Midbrain (tissue), 1 donor: ENCODE measurements at places on chromosomes 16 and 17.
A peak's percentile ranks its signal among the peaks of the same experiment; 100 is the strongest.

DNA sequence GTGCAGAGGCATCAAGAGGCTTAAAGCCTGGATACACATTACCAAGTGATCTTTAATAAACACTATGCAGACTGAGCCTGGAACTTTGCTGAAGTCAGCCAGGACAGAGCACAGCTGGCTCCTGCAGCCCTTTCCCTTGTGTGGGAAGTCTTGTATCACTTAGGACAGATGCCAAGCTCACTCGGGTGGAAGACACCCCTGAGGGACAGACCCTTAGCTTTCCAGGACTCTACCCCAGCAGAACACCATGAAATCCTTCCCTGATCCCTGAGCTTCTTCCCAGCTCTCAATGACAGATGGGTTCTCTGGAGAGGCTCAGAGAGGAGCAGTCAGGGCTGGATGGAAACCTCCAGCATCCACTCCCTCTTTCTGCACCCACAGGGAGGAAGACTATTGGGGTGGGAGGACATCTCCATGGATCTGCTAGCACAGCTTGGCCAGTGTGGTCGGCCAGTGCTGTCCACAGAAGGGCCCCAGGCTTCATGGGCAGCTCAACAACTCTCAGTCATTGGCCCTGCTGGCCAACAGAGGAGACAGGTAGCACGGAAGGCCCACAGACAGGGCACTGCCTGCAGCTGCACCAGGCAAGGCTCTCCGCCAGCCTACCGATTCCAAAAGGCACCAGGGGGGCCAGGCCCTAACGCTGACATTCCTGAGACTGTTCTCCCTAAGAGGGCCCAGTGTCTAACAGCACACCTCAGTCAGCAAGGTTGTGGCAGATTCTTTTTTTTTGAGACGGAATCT lies 15.9 kb downstream of the RAB5C start:
- no peak for DNase-seq

GRCh38 chr17:4206962-4207361 lies 56.8 kb downstream of the ANKFY1 start:
- DNase-seq, result no peak

DNA sequence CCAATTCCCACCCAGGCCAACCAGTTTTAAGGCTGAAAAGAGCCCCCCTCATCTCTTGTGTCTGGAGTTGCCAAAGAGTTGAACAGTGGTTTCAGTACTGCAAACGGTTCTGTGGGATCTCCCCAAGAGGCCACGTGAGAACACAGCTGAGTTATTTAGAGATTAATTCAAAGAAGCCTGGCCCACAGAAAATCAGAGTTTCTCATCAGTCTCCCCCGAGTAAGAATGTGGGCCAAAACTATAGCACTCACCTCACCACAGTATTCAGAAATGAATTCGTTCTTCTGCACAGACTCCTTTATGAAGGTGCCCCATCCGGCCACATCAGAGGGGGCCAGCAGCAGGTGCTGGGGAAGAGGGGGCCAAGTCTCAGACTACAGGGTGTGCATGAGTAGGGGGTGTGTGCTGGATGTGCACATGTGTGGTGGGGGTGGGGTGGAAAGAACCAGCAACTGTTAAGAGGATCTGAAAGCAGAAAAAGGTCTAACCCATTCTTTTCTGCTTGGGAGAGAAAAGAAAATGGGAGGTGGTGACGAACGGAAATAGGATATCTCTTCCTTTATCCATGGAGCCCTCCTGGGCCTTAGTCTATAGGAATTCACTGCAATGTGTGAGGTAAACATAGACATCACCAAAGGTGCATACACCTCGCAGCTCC lies 22.6 kb downstream of the CNTNAP1 start:
- no peak for DNase-seq

GRCh38 chr16:55539049-55539448 lies 27.4 kb upstream of the CAPNS2 start:
- DNase-seq, result no peak

- peak; percentile 16 for DNase-seq
Observed at GRCh38 chr17:75352079-75352569, 53.4 kb downstream of the GRB2 start.

DNA sequence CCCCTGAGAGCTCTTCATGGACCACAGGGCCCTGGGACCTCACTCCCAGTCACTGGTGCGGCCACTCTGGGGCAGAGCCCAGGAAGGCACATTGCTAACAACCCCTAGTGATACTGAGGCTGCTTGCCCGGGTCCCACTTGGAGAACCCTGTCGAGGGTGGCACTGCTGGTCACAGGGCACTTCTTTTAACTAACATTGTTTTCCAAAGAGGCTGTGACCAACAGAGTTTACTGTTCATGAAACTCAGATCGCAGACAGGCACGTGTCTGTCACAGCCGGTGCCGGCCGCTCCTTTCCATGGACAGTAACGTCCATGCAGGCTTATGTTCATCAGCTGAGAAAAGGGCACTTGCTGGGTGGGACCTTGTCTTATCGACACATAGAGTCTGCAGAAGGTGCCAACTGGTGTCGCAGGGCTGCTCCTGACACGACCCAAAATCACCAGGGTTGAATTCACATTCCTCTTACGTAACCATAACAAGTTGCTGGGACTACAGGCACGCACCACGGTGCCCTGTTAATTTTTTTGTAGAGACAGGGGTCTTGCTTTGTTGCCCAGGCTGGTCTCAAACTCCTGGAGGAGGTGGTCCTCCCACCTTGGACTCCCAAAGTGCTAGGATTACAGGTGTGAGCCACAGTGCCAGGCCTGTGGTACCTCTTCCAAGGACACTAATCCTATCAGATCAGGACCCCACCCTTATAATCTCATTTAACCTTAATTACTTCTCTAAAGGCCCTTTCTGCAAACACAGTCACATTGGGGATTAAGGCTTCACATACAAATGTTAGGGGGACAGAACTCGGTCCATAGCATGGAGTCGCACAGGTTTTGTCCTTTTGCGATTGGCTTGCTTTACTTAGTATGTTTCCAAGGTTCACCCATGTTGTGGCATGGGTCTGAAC lies 1.2 kb upstream of the ZC3H18 start:
- DNase-seq, result no peak

- DNase-seq, result peak; percentile 28
Observed at GRCh38 chr17:64411999-64412771, 21.5 kb upstream of the PECAM1 start.

GRCh38 chr16:51733181-51733580 lies 582.1 kb upstream of the SALL1 start:
- no peak for DNase-seq

DNA sequence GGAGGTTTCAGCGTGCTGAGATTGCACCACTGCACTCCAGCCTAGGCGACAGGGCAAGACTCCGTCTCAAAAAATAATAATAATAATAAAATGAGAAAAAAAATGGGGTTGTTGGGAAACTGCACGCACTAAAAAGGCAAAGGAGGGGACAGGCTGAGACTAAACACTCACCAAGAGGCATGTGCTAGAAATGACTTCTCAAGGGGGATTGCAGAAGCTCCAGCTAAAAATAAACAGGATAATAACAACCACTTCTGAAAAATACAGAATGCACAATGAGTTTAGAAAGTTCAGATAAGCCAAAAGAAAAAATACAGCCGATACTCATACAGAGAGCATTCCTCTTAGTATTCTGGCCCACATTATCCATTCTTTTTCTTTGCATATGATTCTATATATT lies 15.1 kb upstream of the TIMP2 start:
- no peak for DNase-seq

- no peak for DNase-seq
Observed at GRCh38 chr17:31156326-31156725, 61.5 kb downstream of the NF1 start.

GRCh38 chr16:66406534-66407221 lies 20.4 kb upstream of the BEAN1 start:
- DNase-seq, result peak; percentile 80

- no peak for DNase-seq
Observed at GRCh38 chr16:87694441-87695125, 71.2 kb downstream of the KLHDC4 start.

- DNase-seq, result no peak
Observed at GRCh38 chr16:78494674-78495073, 395.2 kb downstream of the WWOX start.

DNA sequence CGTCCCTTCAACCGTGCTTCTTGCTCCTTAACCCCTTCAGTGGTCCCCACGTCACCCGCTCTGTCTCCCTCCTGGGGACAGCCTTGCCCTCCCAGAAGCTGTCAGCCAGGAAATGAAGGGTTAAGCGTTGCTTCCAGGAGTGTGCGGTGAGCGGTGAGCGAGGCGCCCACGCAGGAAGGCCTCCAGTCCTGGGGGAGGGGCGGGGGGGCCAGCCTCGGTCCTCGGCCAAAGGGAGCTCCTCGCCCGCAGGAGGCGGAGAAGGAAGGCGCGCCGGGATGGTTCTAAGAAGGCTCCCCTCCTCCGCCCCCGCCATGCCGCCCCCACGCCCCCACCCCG lies 2.3 kb downstream of the RBFOX3 start:
- no peak for DNase-seq

GRCh38 chr17:65627108-65627507 lies 65.7 kb upstream of the AXIN2 start:
- no peak for DNase-seq

GRCh38 chr16:81694494-81695280 lies 84.4 kb upstream of the PLCG2 start:
- DNase-seq, result peak; percentile 36

DNA sequence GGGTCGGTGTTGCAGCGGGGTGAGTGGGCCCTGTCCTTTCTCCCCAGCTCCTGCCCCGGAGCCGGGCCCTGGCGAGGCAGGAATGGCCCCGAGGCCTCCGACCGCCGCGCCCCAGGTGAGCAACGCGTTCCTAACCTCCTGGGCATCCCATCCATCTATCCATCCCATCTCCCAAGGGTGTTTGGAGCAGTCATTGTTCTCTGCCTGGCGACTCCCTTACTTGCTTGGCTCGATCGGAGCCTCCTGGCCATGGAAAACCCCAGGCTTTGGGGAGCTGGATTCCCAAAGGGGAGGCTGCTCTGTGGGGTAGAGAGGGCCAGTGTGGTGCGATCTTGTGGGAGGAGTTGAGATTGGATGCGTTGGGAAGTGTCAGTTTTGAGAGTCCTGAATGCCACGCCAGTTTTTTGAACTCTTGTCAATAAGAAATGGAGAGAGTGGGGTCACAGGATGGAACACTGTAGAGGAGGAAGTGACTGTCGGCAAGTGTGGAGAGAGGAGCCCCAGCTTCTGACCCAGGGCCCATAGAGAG lies 684 bp downstream of the ZFP90 start:
- peak; percentile 27 for DNase-seq

- no peak for DNase-seq
Observed at GRCh38 chr17:35730400-35731005, 936 bp upstream of the RASL10B start.

DNA sequence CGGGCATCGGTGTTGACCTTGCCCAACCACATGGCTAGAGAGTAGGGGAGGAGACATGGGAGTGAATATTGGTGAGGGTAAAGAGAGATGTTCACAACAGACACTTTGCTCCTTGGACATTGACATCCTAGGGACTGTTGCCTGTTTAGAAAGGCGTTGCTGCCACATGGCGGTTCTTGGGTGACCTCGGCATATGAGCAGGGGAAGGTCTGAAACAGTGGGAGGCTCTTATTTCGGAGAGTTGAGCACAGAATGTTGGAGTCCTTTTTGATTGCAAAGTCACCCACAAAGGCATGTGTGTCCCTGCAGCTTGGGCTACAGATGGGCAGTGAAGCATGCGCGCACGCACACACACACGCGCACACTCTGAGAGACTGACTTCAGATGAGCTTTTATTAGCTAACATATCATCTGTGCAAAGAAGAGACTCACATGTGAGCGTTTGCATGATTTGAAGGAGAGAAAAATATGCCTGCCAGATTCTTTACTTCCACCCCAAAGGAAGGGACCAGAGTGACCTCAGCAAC lies 104.4 kb downstream of the SHISA9 start:
- DNase-seq, result no peak

DNA sequence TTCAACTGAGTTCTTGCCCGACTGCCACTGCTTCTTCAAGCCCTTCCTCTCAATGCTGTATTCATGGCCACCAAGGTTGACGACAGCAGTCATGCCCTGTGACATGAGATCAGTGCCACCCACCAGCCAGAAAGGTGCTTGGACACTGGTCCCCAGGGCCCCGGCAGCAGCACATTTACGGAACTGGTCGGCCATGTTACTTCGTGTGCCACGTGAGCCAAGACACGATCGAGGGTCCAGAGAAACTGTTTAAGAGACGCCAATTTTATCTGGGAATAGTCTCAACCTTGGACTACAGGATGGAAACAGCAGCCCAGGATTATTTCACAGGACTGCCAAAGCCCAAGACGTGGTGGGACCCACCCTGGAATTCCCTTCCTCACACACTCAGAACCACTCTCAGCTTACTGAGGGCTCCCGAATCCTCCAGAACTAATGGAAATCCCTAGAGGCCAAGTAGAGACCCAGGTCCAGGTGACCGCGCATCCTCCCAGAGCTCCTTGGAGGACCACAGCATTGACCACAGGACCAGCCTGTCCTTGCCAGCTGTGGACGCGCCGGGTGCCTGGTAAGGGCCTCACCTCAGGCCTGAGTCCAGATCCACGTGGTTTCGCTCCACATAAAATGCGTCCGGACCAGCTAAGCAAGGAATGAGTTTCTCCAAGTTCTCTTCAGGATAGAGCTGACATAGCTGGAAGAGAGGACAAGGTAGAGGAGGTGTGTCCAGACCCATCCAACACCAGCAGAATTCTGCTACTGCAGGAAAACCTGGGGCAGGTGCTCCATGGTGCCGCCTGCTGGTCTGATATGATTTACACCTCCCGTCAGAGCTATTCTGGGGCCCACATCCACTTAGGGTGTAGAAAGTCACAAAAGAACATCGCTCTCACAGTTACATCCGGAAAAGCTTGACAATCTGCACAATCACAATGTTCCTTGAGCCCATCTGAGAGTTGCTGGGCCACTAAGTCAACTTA lies 28.2 kb downstream of the MAP1LC3B start:
- no peak for DNase-seq

DNA sequence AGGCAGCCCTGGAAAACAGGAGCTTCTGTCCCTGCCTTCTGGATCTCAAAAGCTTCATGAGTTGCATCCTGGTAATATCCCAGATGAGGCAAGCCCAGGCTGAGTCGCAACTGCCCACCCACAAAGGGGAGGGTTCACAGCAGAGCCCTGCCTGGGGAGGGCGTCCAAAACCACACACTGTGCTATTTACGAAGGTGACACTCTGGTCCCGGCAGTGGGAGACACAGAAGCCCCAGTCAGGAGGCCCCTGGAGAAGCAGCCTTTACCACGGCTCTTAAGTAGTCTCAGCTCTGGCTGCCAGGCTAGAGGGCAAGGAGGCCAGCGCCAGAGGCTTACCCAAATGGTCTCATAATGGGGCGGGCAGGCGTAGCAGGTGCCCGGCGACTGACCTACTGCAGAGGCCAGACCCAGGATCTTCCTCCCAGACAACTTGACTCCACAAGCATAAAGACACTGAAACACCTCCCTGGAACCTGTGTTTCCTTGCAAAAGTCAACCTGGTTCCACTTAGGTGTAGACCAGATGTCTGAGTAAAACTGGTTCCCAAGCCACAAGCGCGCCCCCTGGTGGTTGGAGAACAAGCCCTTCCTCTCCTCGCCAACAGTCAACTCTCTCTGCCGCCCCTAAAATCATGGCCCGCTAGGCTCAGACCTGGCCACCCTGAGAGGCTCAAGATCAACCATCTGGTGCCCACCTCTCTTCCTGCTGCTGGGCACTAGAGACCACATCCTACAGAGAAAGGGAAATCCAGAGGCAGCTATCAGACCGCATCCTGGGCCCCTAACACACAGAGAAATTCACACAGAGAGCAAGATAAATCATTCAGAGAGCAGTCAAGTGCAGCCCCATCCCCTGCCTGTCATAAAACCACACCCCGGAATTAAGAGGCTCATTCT lies 5.2 kb downstream of the AXIN2 start:
- DNase-seq, result peak; percentile 81

GRCh38 chr17:74179576-74179975 lies 23.9 kb upstream of the RPL38 start:
- no peak for DNase-seq

- no peak for DNase-seq
Observed at GRCh38 chr17:80768936-80769335, 222.7 kb upstream of the CHMP6 start.

GRCh38 chr16:13958474-13958873 lies 38.5 kb downstream of the ERCC4 start:
- no peak for DNase-seq
